ENCODE measurements at places on chromosomes 12 and 14.

- DNase-seq, result no peak
Measured at GRCh38 chr12:124680863-124681778, 113.7 kb upstream of the NCOR2 start.

- no peak for DNase-seq
Measured at GRCh38 chr12:113467502-113468364, 3.9 kb downstream of the LHX5 start.

- DNase-seq, result no peak
Measured at GRCh38 chr12:18320036-18320617, 58.8 kb downstream of the PIK3C2G start.

DNA sequence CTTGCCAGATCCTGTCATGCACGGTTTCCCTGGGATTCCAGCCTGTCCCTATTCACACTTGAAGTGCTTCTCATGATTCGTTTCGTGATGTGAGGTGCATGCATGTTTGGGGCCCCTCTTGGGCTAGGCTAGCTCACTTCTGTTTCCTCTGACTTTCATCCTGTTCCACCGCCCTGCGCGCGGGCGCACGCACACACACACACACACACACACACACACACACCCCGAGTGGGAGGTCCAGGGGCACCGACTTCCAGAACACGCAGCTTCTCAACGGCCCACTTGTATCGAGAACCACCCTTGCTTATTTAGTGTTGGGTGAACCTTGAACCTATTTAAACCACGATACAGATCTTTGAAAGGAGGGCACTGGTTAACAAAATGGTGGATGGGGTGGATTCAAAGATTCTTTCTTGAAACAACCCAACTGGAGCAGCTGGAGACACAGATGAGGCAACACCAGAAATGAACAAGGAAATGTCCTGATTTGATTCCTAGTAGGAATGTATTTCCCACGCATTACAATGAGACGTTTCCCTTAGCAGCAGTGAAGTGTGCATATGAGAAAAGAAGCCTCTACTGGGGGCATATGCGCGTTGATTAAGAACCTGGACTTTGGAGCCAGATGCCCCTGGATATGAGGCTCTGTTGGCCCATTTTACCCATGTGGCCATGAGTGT lies 16.3 kb downstream of the ELK3 start:
- DNase-seq, result no peak

DNA sequence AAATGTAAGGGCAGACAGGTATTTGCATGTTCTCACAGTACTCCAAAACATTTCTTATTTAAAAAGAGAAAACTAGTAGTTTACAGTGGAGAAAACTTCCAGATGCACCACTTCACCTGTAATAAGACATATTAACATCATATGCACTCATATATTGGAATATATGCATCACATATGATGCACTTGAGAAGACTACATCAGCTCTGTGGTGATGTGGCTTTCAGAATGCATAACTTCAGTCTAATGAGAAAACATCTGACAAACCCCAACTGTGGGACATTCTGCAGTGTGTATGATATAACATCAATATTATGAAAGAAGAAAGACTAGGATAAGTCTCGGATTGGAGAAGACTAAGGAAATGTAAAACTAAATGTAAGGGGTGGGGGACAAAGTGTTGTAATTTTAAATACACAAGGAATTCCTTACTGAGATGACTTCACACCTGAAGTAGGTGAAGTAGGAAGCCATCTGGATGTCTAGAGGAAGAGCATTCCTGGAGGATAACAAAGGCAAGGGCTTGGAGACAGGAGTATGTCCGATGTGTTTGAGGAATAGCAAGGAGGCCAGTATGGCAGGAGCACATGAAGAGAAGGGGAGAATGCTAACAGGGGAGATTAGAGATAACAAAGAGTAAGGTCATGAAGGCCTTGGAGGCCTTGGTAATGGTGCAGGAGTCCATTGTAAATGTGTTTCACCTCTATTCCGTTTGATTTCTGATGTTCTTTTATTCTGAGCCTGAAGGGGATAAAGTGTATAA lies 49.0 kb downstream of the CNOT2 start:
- no peak for DNase-seq

DNA sequence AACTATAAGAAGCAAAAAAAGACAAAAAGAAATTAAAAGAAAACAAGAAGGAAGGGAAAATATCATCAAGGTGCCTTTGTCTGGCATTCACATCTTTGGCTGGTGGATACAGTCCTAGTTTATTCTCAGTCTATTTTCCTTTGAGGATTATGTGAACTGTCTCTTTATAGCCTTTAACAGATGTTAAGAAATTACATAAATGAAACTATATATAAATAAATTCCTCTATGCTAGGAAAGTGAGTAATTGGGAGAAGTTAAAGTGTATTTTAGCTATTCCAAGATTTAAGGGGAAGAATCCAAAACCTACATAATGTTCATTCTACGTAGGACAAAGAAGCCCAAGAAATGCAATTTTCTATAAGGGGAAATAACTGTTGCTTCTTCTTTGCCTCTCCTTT lies 316.3 kb downstream of the ADAMTS20 start:
- no peak for DNase-seq
